ENCODE measurements at places on chromosomes 2 and 18.
A peak's percentile ranks its signal among the peaks of the same experiment; 100 is the strongest.

DNA sequence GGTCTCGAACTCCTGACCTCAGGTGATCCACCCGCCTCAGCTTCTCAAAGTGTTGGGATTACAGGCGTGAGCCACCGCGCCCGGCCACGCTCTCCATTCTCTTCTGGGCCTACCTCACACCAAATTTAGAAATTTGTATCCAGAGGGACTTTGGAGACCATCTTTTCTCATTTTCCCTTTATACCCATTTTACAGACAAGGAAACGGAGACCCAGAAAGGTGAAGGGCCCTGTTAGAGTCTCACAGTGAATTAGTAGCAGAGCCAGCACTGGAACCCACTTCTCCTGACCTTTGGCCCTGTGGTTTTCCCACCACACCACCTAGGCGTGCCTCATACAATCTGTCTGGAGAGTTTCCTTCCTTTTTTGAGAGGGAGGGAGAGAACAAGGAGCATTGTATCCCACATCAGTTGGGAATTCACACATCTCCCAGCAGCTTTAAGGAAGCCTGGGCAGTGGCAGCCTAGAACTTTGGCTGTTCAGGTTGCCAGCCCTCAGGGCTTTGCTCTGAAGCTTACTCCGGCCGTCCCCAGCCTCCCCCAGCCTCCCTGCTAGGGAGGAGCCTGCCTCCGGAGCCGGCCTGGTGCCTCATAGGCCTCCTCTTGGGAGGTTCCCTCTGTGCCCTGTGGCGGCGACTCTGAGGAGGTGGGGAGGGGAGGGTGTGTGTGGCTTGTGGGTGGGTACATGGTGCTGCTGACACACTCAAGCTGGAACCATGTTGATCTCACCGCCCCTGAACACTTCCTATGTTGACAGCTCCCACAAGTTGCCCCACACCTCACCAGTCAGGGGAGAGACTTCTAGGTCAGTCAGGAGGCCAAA lies 13.8 kb downstream of the FOSL2 start:
- DNase-seq, result no peak

- DNase-seq, result no peak
Measured at GRCh38 chr2:8217468-8218030, 464.3 kb upstream of the ID2 start.

- no peak for DNase-seq
Measured at GRCh38 chr2:74906395-74906794, 52.0 kb upstream of the POLE4 start.

DNA sequence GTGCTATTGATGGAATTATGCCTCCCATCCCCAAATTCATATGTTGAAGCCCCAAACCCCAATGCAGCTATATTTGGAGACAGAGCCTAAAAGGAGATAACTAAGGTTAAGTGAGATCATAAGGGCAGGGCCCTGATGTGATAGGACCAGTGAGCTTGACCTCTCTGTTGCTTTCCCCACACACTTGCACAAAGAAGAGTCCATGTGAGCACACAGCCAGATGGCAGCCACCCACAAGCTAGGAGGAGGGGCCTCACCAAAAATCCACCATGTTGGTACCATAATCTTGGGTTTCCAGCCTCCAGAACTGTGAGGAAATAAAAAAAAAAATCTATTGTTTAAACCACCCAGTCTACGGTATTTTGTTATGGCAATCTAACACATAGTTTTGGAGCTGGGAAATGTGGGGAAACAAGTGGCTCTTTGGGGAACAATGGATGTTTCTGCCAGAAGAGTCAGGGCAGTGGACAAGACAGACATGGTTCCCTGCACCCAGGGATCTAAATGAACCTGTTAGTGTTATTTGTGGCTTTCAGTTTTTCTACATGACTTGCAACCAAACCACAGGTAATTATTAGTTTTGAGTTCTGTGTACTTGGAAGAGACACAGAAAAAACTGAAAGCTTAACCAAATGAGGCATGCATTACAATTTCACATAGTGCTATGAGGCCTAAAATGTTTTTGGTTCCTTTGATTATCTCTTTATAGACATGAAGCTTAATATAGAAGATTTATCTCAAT lies 259.1 kb downstream of the LTBP1 start:
- DNase-seq, result no peak

DNA sequence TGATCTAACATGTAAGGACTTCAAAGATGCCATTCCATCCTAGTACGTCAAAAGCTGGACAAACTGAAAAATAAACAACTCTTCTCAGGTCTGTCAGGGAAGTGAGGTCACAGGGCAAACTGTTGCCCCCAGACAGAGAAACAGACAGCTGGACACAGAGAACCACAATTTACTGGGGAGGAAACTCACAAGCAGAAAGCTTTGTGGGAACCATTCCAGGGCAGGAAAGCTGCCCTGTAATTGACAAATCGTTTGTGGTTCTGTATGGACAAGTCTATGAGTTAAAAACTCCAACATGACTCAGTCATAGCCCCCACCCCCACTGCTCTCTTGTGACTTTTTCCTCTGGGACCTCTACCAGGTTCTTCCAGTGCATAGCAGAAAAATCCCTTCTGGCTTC lies 28.4 kb downstream of the MCEE start:
- DNase-seq, result no peak

DNA sequence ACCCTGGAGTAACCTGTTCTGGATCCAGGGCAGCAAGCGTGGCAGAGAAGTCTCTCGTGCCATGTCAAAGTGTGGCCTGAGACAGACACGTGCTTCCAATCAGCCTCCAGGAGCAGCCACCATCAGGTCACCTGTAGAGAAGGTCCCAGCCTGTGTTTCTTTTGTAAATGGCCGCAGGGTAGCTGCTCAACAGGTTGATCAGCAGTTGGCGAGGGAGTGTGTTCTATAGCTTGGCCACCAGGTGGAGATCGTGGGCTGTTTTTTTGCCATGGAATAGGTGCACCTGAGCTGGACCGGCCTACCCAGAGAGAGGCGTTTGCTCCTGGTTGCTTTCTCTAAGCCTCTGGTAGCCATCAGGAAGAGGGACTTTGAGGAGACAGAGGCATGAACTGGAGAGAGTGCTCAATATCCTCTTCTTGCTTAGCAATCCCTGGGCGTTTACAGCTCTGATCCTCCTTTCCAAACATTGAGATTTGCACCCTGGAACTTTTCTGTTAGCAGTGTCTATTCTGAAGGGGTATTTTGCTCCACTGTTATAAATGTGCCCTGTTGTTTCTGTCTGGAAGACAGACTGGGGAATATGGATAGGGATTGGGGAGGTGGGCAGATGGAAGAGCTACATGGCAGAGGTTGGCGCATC lies 34.2 kb upstream of the EN1 start:
- DNase-seq, result peak; percentile 35

DNA sequence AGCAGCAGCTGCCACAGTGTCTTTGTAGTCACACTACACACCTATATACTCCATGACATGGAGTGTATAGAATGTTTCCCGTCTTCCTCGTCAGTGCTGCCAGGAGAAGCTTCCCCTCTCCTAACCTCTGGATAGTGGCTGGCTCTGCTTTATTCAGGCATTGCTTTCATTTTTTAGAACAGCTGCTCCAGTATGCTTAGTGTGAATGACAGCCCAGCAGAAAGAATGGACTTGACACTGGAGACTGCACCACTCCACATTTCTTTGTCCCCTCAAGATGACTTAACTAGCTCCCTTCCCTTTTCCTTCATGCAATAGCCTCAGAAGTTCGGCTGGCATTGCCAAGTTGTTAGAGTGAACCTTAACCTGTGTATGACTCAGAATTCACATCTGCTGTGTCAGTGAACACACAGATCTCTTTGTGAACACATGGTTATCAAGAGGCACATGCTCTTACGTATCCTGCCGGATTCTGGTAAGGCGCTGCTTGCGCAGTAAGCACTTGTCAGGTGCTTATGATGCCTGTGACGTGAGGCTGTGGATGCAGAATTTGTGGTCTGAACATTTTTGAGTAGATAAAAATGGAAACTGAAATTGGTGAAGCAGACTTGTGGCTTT lies 73.9 kb downstream of the NEDD4L start:
- DNase-seq, result no peak
